ENCODE measurements at places on chromosomes 12 and 14.

GRCh38 chr14:102924632-102925588, 2.4 kb downstream of the AMN start:
- no peak for DNase-seq

- DNase-seq = no peak
Observed at GRCh38 chr12:89215196-89215595, 137.1 kb downstream of the DUSP6 start.

DNA sequence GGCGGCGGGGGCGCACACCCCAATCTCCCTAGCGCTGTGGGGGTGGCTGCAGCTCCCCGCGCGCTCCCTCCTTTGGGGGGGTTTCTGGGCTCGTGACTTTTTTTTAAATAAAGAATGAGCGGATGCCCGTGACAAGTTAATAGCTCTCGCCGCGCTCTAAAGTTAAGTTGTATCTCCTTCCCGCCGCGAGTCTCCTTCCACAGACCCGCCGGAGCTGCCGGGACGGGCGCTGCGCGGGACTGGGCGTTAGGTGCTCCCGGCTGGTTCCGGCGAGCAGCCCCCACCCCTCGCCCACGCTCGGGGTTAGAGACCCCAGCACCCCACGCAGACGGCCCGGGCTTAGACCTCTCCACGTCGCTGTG, 82.6 kb upstream of the HMGA2 start:
- peak; percentile 41 for DNase-seq

DNA sequence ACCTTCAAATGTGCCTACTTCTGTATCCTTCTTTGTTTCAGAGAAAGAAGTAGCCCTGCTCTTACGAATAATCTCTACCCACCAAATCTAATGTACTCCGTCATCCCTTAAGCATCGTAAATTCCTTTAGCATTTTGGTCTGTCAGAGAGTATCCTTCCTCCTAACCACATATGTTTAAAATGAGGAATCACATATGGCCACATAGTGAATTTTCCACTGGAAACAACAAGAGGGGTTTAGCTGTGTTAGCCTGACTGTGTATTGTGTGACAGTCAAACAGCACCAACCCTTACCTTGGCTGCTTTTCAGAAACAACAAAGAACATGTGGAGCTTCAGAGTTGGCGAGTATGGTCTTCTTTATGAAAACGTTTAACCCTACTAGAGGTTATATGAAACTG, 5.5 kb downstream of the LUM start:
- no peak for DNase-seq

DNA sequence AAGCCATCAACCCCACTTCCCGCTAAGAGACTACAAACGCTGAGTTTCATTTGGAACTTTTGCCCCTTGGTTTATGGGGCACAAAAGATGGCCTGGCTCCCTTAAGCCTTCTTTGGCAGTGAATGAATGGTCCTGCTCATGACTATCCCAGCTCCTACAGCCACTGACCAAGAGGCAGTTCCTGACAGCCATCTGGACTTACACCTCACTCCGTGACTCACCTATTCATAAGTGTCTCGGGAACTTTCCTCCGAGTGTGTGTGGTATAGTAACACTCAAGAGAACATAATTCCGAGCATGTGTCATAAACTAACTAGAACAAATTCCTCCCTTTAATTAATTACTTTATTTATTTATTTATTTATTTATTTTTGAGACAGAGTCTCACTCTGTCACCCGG, 51.9 kb upstream of the NUDT4 start:
- peak; percentile 34 for DNase-seq

DNA sequence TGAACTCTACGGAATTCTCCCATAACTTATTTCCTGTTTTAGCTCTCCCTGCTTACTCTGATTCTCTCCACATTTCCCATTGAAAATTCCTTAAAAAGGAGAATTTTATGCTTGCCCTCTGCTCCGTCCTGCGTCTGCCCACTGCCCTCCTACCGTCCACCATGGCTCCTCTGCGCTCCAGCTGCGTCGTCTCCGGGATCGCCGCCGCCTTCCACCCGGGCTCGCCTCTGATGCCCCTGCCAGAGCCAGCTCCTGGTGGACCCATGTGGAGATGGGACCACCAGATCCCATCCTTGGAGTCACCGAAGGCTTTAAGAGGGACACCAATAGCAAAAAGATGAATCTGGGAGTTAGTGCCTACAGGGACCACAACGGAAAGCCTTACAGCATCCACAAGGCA, 92.7 kb downstream of the LMO3 start:
- no peak for DNase-seq

DNA sequence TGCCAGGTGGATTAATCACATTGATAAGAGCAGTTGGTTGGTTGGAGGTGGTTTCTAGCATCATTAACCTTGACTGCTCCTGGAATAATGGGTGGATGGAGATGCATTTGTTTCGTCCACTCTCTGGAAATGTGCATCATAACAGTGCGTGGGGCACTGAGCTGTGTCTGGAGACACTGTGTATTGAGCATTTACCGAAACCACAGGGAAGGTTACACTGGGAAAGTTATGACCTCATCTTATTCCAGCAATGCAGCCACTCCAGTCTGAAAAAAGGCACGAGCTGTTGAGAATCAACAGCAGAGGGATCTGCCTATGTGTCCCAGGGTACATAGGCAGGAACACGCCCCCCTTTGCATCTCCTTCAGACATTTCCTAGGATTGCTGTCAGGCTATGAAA, 27.2 kb downstream of the RNFT2 start:
- DNase-seq = no peak

DNA sequence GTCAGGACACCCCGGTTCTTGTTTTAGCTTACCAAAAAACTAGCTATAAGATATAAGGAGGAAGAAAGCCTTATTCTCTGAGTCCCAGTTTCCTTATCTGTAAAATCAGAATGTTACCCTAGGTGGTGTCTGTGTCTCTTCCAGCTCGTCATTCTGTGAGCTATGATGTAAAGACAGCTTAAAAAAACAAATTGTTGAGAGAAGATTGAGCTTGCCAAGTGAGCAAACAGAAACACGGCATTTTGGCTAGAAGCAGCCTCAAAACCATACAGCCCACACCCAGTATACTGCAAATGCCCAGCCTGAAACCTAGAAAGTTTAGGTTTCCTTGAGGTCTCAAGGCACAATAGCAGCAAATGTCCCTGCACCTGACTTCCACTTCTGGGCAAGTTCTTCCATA, 151.4 kb downstream of the SSPN start:
- DNase-seq = no peak

- DNase-seq = peak; percentile 25
Observed at GRCh38 chr14:89507926-89508460, 91.0 kb upstream of the FOXN3 start.

GRCh38 chr12:100435957-100436356, 37.7 kb upstream of the NR1H4 start:
- no peak for DNase-seq

DNA sequence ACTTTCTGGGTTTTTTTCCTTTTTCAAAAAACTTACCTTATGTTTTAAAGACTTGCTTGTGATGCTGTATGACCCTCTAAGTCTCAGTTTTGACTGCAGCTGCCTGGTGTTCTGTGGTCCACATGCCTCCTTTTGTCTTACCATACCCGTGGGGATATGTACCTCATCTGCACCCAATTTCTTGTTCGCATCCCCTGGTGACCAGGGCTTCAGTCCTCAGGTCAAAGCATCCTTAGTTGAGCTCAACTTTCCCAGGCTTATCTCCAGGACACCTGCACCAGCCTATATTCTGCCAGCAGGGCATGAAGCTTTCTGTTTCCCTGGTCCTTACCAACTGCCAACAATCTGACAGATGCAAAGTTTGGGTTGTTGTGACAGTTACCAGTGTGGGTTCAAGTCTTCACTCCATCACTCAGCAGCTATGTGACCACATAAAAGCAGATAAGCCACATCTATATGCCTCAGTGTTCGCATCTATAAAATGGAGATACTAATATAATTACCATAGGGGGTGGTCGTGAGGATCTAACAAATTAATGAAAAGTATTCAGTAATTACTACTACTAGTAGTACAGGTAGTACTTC, 94.0 kb downstream of the NTF3 start:
- DNase-seq = no peak

DNA sequence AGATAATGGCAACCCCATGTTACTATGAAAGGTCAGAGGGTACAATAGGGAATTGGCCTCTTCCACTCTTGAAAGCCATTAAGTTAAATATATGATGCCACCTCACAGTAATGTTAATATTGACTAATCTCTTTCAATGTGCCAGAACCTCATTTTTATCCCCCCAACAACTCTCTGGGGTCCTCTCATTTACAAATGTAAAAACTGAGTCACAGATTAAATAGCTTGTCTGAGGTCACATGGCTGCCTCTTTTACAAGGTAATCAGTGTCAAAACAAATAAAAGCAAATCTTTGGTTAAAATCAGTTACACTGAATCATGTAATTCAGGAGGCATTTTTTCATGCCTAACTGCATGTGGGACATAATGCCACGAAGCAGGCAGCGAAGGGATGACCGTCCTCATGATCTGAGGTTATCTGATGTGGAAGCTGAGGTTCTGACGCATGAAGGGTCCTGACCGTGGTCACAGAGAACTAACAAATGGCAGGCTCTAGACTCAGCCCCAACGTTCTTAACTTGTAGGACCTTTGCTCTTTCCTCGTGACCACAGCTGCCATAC, 78.5 kb downstream of the PTPN21 start:
- no peak for DNase-seq

DNA sequence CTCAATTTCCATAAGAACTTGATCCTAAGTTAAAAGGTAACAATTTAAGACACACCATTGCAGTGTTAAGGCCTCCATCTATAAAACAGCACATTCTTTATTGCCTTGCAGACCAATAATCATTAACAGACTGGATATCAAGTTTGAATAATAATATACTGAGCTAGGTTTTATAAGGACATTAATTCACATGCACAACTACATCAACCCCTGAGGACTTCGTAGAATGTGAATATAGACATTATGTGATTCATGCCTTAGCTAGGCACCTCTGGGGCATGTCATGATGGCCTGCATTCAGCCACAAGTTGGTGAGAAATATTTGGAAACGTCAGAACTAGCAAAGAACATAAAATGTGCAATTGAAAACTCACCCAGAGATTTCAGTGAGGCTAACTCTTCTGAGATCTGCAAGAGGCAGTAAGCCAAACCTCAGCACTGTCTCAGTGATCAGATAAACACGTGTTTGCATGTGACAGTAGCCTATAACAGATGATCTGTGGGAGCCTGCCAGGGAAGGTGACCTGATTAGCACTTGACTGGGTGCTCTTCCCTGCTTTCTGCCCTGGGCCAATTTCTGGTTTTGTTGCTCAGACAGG, 492.2 kb downstream of the FLRT2 start:
- DNase-seq = no peak

- no peak for DNase-seq
Observed at GRCh38 chr14:101508948-101509729, 52.2 kb upstream of the DIO3 start.

GRCh38 chr12:80320121-80320678, 123.8 kb upstream of the PTPRQ start:
- no peak for DNase-seq

DNA sequence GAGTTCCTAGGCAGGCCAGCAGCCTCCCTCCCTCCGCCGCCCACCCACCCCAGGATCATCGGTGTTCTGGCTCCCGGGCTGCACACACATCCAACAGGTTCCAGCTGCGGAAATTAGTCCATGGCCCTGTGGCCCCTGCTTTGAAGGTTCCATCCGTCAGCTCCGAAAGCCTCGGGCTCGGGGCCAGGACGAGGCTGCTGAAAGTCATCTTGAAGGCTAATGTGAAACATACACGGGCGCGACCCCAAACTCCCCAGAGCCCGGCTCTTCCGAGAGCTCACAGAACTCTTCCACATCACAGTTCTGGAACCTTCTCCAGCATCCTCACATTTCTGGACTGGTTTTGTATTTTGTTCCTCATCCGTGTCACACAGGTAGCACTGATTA, 19.8 kb downstream of the KDM2B start:
- no peak for DNase-seq

All from AG10803 (cell line).